Stimulated activated CD8-positive, alpha-beta memory T cell treated with anti-CD3 and anti-CD28 coated beads, Interleukin-4, amount 100 ng/mL, for 1 hour (primary cell): ENCODE measurements at places on chromosomes 5 and 9.

- DNase-seq = no peak
Measured at GRCh38 chr9:131799177-131799823, 59.4 kb upstream of the RAPGEF1 start.

- DNase-seq = no peak
Measured at GRCh38 chr9:8431505-8431904, 631.9 kb upstream of the DMAC1 start.

GRCh38 chr9:135718616-135719015 lies 16.6 kb downstream of the KCNT1 start:
- DNase-seq = no peak

GRCh38 chr5:9834871-9835770 lies 205.0 kb upstream of the TAS2R1 start:
- DNase-seq = no peak

DNA sequence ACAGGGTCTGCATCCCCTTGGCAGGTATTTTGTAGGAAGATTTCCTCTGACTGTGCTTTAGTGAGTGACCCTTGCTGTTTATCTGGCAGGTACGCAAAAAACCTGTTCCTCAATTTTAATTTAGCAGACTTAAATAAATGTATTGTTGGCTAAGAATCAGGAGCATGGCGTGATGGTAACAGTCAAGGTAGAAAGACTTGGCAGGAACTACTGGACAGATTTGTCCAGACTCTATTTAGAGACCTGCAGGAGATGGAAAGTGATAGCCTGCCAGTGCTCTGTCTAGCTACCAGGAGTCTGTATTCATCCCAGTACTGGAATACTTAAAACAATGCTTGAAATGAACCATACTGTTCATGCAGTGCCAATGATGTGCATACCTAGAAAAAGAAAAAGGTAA lies 78.8 kb upstream of the MAST4 start:
- DNase-seq = no peak

DNA sequence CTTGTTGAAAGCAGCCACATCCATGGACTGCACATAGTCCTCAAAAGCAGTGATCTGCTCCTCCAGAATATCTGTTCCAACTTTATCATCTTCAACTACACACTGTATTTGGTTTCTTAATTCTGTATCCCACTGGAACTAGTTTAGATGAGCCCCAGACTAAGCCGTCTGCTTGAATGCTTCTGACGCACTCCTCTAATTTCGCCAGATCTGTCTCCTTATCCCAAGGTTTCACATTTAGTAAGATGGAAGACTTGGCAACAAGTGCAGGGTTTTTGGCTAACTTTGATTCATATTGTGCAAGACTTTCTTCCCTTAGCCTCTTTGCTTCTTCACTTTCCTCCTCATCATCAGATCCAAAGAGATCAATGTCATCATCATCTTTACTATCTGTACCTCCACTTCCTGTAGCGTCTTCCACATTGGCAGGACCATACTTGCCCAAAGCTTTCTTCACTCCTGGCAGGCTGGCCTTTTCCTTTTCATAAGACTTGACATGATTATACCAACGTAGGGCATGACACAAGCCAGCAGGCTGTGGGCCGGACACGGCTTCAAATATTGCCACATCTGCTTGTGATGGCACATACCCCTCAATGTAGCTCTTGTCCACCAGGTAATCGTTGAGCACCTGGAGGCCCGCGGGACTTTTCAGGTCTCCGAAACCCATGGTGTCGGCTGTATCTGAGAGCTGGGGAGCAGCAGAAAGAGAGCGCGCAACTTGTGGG lies 56.2 kb upstream of the PIK3R1 start:
- DNase-seq = no peak

DNA sequence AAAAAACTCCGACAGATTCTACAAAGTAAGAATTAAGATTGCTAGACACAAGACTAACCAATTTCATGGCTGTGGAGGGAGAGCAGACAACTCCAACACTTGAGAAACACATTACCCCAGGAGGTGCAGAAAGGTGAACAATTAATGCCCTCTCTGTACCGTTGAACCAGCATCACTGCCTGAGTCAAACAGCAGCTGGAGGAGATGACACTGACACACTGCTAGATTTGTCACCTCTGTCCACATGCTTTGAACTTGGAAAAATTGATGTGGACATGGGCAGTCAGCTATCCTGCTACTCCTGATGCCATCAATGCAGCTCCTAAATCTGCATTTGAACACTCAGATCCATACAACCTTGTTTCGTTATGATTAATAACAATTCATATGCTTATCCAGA lies 51.7 kb downstream of the GPBP1 start:
- no peak for DNase-seq

DNA sequence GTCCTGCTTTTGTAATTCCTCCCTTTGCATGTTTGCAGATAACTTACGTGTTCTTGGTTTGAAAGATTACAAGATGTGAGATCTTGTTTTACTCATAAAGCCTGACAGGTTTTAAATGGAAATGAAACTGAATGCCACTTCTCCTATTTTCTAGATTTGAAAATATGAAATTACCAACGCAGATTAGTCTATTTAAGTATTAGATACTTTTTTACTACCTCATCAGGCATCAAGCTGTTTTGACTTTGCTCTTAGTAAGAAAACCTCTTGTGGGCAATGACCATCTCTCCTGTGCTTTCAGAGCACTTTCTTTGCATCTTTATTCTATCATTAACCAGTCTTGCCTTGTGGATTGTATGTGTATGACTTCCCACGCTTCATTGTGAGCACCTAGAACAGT lies 3.5 kb downstream of the DMXL1 start:
- no peak for DNase-seq

DNA sequence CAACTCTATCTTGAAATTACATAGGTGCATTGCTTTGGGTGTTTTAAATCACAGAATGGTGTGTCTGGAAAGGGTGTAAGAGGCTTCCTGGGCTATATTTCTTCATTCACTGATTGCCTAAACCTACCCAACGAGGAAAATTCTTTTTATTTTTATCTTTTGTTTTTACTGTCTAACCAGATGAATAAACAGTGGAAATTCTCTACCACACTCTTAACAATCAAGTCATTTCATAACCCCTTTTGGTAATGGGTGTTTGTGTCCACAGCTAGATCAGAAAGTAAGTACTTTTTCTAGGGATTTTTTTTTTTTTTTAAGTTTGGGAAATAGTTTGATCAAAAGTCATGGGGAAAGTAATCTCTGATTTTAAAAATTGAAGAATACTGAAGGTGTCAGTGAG lies 27.6 kb upstream of the C5orf47 start:
- no peak for DNase-seq

DNA sequence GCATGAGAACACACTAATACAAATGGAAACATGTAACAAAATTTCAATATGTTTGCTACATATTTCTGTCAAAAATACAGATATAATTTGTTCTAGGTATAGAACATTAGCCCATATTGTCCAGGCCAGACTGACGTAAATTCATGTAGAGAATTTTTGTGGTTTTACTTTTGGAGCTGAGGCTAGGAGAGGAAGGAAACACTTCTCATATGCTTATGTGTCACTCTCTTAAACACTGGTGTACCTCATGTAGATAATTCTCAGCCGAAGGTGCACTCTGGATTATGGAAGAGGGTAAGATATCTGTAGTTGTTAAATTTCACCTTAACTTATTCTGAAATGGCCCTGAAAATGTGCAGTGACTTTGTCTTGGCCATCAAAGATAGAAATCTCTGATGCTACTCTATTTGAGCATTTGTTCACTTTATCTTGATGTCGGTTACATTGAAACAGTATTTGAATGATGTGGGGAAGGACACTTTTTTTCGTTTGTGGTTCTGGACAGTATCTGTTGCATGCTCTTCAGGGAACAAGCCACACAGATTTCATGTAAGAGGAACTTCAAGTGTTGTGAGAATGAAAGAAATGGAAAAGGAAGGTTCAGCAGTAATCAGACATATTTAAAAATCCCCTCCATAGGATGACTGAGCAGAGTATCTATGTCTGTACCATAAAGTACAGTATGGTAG lies 202.7 kb downstream of the SPATA31D1 start:
- DNase-seq = no peak

GRCh38 chr5:58107704-58108103 lies 352.2 kb downstream of the PLK2 start:
- DNase-seq = no peak

- DNase-seq = no peak
Measured at GRCh38 chr5:30650311-30650710, 543.2 kb upstream of the CDH6 start.

DNA sequence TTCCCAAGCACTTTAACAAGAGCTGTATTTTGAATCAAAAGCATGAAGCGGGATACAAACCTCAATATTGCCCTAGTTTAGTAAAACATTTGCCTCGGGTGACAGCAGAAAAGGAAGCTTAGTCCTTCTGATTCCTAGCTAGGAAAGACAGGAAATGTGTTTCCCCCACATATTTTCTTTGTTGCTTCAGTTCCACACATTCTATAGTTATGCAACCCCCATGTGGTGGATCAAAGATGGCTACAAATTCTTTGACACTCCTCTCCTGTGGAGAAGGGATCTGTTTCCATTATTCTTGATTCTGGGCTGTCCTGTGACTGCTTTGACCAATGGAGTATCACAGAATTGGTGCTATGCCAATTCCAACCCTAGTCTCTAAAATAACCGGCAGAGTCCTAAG lies 89.1 kb upstream of the SLC30A5 start:
- no peak for DNase-seq

DNA sequence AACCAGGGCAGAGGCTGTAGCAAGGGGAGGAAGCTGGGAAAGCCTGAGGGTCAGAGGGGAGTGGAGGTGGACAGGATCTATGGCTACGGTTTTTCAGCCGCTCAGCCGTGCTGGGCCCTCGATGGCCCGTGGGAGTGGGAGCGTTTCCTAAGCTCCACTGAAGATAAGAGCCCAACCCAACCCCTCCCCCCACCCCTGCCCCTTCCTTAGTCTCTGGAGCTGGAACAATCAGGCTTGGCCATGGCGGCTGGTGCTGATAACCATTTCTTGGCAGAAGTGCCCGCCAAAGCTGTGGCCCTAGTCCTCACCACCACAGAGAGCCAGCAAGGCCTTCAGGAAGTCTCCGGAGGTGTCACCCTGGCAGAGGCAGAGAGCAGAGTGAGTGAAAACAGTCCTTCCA lies 20.3 kb upstream of the TNIP1 start:
- no peak for DNase-seq

DNA sequence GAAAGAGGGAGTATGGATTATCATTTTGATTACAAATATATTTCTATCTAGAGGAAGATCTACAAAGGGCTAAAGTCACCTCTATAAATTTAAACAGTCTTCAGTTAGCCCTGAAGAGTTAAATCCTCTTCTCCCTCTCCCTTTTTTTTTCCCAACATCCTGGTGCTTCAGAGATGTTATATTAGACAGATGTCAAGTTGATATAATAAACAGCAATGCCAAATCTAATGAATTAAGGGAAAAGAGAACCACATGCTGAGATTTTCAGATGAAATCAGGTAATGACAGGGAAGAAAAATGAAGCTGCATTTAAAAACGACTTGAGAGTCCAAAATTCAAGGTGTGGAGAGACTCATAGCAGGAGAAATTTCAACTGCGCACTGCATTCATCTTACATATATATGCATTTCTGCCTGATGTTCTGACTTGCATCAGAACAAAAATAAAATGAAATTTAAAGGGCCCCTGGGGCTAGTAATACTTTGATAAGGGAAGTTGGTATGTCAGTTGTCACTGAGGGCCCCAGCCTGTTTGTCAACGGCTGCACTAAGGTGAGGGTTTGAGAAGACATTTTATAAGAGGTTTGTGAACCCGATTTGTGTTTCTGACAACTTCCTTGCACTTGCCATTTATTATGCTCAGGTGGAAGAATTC lies 338.9 kb upstream of the PANK3 start:
- DNase-seq = no peak

DNA sequence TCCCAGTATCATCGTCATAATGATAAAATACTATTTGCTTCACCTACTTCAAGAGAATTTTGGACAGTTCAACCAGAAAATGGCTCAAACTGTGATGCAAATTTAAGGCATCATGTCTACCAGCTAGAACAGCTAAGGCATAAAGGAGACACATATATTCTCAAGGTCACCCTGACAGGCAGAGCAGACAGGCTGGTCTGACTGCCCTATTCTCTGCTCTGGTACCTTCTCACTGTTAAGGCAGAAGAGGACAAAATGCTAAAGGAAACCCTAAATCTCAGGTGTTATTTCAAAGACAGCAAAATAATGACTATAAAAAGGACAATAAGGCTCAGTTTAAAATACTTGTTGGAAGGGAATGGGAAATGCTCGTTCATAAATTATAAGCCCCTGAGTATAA lies 87.2 kb downstream of the MRPS27 start:
- no peak for DNase-seq

- no peak for DNase-seq
Measured at GRCh38 chr5:85533341-85534047, 1084.2 kb upstream of the COX7C start.

DNA sequence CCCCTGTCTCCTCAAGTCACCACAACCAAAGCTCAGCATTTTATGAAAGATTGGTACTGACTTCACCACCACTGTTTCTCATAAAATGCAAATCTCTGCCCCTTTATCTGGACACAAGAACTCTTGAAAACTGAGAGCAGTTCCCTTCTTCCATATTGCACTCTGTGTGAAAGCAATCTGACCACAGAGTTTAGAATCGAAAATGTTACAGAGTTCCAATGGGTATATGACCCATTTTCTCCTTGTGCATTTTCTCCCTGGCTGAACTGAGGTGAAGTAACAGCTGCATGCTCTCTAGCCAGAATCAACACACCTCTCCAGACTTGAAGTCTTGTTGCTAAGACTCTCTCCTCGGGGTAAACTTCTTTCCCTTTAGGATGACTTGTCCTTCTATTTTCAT lies 111.0 kb upstream of the PLCXD3 start:
- no peak for DNase-seq

- no peak for DNase-seq
Measured at GRCh38 chr5:14199902-14200301, 56.8 kb downstream of the TRIO start.

DNA sequence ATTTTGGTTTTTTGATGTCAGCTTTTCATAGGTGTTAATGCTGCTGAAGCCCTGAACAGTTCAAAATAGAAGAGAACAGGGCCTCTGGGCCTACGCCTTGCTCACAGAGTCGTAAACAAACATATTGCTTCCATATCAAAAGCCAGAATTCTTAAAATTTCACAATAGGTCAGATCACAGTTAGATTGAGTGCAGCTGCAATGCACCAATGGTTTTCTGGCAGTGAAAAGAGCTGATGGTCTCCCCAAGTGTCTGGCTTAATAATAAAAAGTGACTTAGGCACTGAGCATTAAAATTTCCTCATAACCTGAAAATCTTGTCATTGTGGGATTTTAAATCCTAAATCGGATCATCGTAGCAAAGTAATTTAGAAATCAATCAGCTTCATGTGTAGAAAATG lies 493.0 kb downstream of the CAAP1 start:
- no peak for DNase-seq

- no peak for DNase-seq
Measured at GRCh38 chr5:2382776-2383697, 368.4 kb downstream of the IRX2 start.

GRCh38 chr9:94783928-94784327 lies 57.4 kb downstream of the AOPEP start:
- DNase-seq = no peak

GRCh38 chr5:6081727-6082210 lies 296.6 kb downstream of the MED10 start:
- DNase-seq = no peak

- DNase-seq = no peak
Measured at GRCh38 chr5:143474616-143475015, 71.1 kb upstream of the NR3C1 start.
